ENCODE measurements at places on chromosomes 7 and 10.

- DNase-seq: no peak
Measured at GRCh38 chr7:151590850-151591771, 71.4 kb upstream of the RHEB start.

DNA sequence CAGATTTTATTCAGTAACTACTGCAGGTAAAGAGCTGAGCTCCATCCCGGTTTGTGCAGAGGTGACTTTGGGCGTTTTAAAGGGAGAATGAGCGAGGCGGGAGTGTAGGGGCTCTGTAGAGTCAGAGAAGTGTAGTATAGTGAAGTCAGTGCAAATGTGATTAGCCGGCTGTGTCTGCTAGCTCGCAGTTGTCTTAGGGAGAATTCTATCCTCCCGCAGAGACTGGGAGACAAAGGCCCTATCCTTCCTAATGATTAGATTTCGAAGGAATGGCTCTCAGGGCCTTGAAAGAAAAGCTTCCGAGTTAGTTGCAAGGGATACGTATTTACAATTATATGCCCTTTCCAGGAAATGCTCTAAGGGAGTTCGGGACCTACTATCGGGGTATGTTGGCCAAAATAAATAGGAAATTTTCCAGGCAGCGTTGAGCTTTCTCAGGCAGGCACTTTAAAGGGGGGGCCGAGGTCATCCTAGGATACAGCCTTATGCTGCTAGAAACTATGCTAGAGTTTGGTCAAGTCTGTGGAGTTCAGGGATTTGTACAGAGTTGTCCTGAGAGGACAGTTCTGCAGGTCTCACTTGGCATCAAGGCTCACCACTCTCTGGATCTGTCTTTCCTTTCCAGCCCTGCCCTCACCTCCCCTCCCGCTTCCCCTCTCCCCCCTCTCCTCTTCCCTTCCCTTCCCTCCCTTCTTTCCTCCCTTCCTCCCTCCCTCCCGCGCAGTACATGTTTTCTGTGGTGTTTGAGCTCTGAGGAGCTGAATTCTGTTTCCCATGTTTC lies 825 bp downstream of the MRPL32 start:
- DNase-seq: peak; percentile 9

GRCh38 chr7:35874886-35875285 lies 74.0 kb downstream of the SEPTIN7 start:
- DNase-seq: no peak

GRCh38 chr10:70084189-70084588 lies 31.5 kb downstream of the MACROH2A2 start:
- DNase-seq: no peak

GRCh38 chr7:55409482-55410225 lies 44.5 kb downstream of the LANCL2 start:
- peak; percentile 5 for DNase-seq

DNA sequence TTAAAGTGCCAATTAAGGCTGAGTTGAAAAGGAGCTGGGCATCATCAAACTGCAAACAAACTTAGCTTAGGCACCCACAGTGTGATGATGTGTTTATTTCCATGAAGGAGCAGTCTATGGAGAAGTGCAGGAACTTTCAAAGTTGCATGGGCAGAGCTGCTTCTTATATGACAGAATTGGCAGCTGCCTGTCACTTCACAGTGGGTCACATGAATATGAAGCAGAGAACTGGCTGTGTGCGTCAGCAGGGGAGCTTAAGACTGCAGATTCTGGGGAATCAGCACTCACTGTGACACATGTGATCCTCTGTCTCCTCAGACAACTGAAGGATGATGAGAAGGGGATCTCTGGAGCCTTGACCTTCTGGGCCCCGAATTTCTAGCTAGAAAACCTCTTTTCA lies 36.6 kb downstream of the RBM28 start:
- peak; percentile 90 for DNase-seq

- no peak for DNase-seq
Measured at GRCh38 chr10:30183055-30183402, 123.6 kb upstream of the JCAD start.

- no peak for DNase-seq
Measured at GRCh38 chr10:114309364-114309651, 70.3 kb downstream of the VWA2 start.
